ENCODE measurements at places on chromosomes 7 and 10.

DNA sequence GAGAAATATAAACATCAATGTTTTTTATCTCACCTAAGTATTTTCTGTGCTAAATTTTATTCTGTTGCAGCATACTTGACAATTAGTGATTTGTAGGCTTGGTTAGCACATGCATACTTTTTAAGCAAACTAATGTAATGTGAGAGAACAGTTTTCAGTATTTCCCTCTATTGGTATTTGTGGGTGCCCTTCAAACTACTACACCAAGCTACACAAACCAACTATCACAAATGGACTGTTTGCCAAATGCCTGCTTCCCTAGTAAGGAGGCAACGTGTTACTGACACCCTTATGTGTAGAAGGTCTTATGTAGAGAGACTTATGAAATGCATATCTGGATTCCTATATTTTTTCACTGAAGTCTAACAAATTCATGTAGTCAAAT, 98.4 kb upstream of the FZD1 start:
- DNase-seq: no peak

- DNase-seq: no peak
Observed at GRCh38 chr10:77240041-77240652, 397.5 kb downstream of the KCNMA1 start.

- DNase-seq: no peak
Observed at GRCh38 chr7:114392686-114393085, 21.9 kb upstream of the FOXP2 start.

- DNase-seq: no peak
Observed at GRCh38 chr10:75660823-75661222, 229.4 kb downstream of the LRMDA start.
